ENCODE measurements at places on chromosomes 12 and 14.

- peak; percentile 94 for DNase-seq
- H3K27ac ChIP-seq: no peak overlapping the region
- H3K27me3 ChIP-seq: no peaks in the 10 kb centered on the region
- no peak overlapping the region for H3K4me3 ChIP-seq
Observed at GRCh38 chr14:69044965-69045555, 66.0 kb upstream of the ACTN1 start.

DNA sequence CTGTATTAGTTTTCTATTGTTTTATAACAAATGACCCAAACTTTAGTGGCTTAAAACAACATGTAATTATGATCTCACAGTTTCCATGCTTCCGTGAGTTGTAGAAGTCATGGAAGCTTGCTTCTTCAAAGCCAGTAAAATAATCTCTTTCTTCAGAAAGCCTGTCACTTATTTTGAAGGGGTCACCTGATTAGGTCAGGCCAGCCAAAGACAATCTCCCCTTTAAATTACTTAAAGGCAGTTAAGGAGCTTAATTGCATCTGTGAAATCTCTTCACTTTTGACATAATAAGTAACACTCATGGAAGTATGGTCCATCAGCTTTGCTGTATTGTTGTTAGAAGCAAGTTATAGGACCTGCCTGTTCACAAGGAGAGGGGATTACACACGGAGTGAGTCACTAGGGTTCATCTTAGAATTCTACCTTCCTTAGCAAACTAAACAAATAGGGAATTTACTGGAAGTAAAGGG, 89.8 kb downstream of the FAR2 start:
- peaks cover 6% of the 10 kb centered on the region for H3K4me1 ChIP-seq
- H3K36me3 ChIP-seq: no peaks in the 10 kb centered on the region
- H3K27me3 ChIP-seq: no peaks in the 10 kb centered on the region
- H3K27ac ChIP-seq: no peak overlapping the region

DNA sequence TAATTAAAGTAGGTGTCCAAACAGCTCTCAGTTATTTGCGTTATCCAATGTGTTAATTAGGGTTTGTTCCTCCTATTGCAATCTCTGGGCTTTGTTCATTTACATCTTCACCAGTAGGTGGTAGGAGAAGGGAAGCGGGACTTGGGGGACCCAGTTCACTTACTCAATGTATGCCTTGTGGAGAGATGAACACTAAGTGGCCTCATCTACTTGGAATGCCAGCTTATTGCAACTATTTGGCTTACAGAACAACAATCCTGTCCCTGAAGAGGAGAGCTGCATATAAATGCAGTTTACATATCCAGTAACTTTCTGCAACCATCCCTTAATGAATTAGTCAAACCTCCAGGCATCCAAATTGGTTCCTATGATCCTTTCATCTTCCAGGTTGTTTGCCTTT, 417.1 kb upstream of the CCDC196 start:
- no peak overlapping the region for H3K27ac ChIP-seq
- no peaks in the 10 kb centered on the region for H3K27me3 ChIP-seq

GRCh38 chr12:22598141-22598762, 26.7 kb upstream of the ETNK1 start:
- no peaks in the 10 kb centered on the region for H3K36me3 ChIP-seq
- DNase-seq: no peak
- no peaks in the 10 kb centered on the region for H3K4me1 ChIP-seq

DNA sequence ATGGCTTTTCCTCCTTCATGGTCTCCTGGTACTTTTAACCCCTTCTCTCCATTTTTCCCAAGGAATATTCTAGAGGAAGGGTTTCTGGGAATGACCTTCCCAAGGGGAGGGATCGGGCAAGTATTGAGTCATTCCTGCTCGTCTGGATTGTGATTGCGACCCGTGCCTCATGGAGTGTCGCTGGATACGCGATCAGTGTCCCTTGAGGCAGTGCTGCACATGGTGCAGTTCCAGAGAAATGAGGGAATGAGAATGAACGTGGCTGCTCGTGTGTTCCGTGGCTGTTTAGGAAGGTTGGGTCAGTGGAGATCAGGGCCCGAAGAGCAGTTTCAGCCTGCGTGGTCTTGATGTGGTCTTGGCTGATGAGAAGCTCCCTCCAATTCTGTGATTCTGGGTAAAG, 234.4 kb downstream of the CACNA1C start:
- H3K4me3 ChIP-seq: no peak overlapping the region
- H3K36me3 ChIP-seq: no peaks in the 10 kb centered on the region
- no peaks in the 10 kb centered on the region for H3K27me3 ChIP-seq

DNA sequence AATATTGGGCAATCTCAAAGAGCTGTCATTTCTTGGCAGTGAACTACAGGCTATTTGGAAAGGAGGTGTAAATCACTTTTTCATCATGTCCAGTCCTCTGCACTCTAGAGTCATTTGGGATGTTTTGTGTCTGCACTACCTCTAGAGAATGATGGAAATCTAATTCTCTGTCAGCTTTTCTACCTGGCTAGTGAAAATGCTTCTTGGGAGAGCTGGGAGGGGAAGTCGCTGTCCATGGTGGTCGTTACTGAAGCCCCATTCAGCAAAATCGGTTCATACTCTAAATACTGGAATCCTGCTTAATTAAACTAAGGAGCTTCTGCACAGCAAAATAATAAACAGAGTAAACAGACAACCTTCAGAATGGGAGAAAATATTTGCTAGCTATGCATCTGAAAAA, 251.8 kb downstream of the APAF1 start:
- H3K4me1 ChIP-seq: no peaks in the 10 kb centered on the region
- no peak overlapping the region for H3K4me3 ChIP-seq
- no peak overlapping the region for H3K27ac ChIP-seq
- peaks cover 20% of the 10 kb centered on the region for H3K27me3 ChIP-seq

GRCh38 chr12:4045786-4046494, 172.7 kb upstream of the PARP11 start:
- no peak overlapping the region for H3K27ac ChIP-seq
- H3K27me3 ChIP-seq: no peaks in the 10 kb centered on the region
- H3K4me1 ChIP-seq: no peaks in the 10 kb centered on the region
- no peak overlapping the region for H3K4me3 ChIP-seq

DNA sequence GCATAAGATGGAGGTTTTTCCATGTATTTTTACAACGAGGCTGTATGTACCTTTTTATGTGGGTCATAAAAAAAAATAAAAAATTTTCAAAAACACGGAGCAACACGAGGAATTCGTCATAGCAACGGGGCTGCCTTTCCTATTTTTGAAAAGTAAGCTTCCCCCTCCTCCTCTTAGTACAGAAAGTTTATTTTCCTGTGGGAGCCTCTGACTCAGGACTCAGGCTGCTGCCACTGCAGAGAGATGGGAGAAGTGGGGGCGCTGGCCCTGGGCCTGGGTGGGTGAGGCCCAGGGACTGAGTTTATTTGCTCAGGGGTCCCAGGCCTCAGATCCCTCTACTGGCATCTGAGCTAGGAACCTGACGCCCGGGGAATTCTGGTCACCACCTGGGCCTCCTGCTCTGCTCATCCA, 10.2 kb upstream of the CMKLR1 start:
- no peak for DNase-seq
- no peaks in the 10 kb centered on the region for H3K4me1 ChIP-seq
- H3K27me3 ChIP-seq: no peaks in the 10 kb centered on the region
- no peak overlapping the region for H3K4me3 ChIP-seq

DNA sequence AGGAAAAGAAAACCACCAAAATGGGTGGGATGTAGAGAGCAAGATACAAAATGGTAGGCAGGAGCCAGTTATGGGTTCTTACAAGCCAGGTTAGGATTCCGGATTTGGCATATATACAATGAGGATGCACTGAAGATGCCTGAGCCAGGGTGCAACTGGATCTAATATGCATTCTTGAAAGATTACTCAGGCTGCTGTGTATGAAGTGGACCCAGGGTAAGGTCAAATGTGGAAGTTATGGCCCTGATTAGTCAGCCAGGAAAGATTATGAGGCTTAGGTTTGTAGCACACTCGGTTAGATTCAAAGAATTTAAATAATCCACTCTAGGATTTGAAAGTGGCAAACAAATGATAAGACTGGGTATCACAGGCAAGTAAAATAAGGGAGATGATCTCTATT, 1750.7 kb upstream of the FLRT2 start:
- H3K4me1 ChIP-seq: no peaks in the 10 kb centered on the region
- H3K4me3 ChIP-seq: no peak overlapping the region
- DNase-seq: peak; percentile 44
- H3K27me3 ChIP-seq: no peaks in the 10 kb centered on the region
- no peak overlapping the region for H3K27ac ChIP-seq
- no peaks in the 10 kb centered on the region for H3K36me3 ChIP-seq

DNA sequence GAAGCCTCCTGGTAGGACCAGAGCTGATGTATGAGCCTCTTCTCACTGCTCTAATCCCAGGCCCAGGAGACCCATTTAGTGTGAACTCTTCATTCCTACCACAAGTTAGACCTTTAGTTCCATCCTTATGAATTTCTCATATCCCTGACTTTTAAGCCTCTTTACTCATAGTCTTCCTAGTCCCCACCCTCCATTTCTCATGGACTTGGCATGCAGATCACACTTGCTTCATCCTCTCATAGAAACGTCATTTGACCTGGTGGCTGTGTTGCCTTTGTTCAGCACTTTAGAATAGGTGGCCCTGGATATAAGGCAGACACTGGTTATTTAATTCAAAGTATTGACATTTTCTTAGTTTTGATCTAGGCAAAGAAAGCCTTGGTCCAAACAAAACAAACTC, 99.5 kb downstream of the SLC16A7 start:
- no peak overlapping the region for H3K4me3 ChIP-seq
- no peaks in the 10 kb centered on the region for H3K27me3 ChIP-seq
- peak overlapping the region; percentile 34 for H3K27ac ChIP-seq
- H3K4me1 ChIP-seq: peaks cover 6% of the 10 kb centered on the region
- H3K36me3 ChIP-seq: no peaks in the 10 kb centered on the region

DNA sequence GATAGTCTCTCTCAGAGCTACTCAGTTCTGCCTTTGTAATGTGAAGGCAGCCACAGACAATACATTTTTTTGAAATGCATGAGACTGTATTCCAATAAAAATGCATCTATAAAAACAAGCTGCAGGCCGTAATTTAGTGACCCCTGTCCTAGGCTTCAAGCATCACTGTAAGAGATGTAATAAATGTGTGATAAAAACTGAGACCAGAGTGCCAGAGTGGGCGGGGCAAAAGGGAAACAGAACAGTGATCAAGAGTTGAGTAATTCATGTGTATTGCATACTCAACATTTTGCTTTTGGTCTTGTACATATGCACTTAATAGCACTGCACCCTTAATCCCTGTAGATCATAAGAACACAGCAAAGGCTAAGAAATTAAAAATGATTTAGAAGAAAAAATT, 743.5 kb downstream of the DIO2 start:
- H3K36me3 ChIP-seq: no peaks in the 10 kb centered on the region
- DNase-seq: peak; percentile 14
- no peak overlapping the region for H3K4me3 ChIP-seq
- H3K27ac ChIP-seq: no peak overlapping the region
- H3K4me1 ChIP-seq: no peaks in the 10 kb centered on the region

DNA sequence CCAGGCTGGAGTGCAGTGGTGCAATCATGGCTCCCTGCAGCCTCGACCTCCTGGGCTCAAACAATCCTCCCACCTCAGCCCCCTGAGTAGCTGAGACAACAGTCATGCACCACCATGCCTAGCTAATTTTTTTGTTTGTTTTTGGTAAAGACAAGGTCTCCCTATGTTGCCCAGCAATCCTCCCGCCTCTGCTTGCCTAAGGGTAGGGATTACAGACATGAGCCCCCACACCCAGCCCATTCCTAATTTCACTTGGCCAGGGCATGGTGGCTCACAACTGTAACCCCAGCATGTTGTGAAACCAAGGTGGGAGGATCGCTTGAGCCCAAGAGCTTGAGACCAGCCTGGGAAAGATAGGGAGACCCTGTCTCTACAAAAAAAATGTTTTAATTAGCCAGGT, 9.1 kb downstream of the DAD1 start:
- H3K27ac ChIP-seq: no peak overlapping the region
- H3K4me3 ChIP-seq: no peak overlapping the region
- no peak for DNase-seq
- no peaks in the 10 kb centered on the region for H3K27me3 ChIP-seq
- H3K4me1 ChIP-seq: no peaks in the 10 kb centered on the region

DNA sequence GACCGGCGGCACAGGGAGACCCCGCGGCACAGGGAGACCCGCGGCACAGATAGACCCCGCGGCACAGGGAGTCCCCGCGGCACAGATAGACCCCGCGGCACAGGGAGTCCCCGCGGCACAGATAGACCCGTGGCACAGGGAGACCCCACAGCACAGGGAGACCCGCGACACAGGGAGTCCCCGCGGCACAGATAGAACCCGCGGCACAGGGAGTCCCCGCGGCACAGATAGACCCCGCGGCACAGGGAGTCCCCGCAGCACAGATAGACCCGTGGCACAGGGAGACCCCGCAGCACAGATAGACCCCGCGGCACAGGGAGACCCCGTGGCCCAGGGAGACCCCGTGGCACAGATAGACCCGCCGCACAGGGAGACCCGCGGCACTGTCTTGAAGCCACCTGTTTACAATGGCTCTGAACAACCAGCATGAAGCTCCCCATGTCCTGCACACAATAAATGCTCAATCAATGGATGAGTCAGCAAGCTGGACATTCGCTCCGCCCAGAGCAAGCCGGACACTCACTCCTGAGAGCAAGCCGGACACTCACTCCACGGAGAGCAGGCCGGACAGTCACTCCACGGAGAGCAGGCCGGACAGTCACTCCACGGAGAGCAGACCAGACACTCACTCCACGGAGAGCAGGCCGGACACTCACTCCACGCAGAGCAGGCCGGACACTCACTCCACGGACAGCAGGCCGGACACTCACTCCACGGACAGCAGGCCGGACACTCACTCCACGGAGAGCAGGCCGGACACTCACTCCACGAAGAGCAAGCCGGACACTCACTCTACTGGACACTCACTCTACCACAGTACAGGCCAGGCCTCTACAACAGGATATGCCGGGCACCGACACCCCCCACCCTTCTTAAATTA, 121.9 kb downstream of the RFLNA start:
- H3K27ac ChIP-seq: no peak overlapping the region
- no peak for DNase-seq
- no peak overlapping the region for H3K4me3 ChIP-seq
- H3K4me1 ChIP-seq: peaks cover 26% of the 10 kb centered on the region
- H3K27me3 ChIP-seq: no peaks in the 10 kb centered on the region
- peaks cover 8% of the 10 kb centered on the region for H3K36me3 ChIP-seq

- no peaks in the 10 kb centered on the region for H3K4me1 ChIP-seq
- DNase-seq: peak; percentile 58
- H3K36me3 ChIP-seq: no peaks in the 10 kb centered on the region
- no peak overlapping the region for H3K4me3 ChIP-seq
- H3K27ac ChIP-seq: no peak overlapping the region
Observed at GRCh38 chr12:10395390-10395998, 5.7 kb upstream of the KLRK1 start.

- no peak overlapping the region for H3K4me3 ChIP-seq
- no peaks in the 10 kb centered on the region for H3K4me1 ChIP-seq
- no peaks in the 10 kb centered on the region for H3K36me3 ChIP-seq
- H3K27ac ChIP-seq: no peak overlapping the region
Observed at GRCh38 chr12:131057211-131057721, 103.6 kb downstream of the ADGRD1 start.
